ENCODE measurements at places on chromosomes 12 and 14.

DNA sequence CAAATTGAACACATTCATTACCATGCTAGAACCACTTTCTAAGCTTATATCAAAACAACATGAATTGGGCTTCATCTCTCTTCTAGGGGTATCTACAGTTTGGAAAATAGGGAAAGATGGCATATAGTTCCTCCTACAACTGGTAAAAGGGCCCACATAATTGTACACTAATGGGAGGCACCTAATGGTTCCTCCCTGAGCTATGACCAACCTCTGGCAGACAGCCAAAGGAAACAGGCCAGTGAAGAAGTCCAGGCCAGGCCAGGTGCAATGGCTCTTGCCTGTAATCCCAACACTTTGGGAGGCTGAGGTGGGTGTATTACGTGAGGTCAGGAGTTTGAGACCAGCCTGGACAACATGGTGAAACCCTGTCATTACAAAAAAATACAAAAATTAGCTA, 23.2 kb upstream of the APOF start:
- no peak for DNase-seq

- DNase-seq = no peak
Measured at GRCh38 chr12:48022676-48023385, 18.6 kb upstream of the COL2A1 start.

- DNase-seq = no peak
Measured at GRCh38 chr12:46265102-46265501, 3.7 kb downstream of the SLC38A1 start.

GRCh38 chr14:51653079-51653774, 1.5 kb downstream of the FRMD6 start:
- DNase-seq = peak; percentile 2

DNA sequence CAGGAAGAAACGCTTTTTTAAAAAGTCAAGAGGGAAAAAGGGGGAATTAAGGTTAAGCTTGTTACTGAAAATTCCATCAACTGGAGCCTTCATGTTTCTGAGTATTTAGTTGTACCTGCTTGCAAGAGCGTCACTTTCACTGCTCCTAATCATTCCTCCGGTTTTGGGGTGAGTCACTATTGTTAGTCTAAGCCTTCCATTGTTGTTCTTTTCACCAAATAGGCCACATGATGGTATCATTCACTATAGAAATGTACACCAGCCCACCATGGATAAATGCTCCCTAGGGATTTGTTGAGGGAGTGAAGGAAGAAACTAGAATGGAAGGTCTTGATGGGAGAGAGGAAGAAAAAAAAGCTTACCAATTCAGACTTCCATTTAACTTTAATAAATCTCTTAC, 3.0 kb downstream of the IL22 start:
- DNase-seq = no peak

GRCh38 chr12:99959549-99960170, 25.1 kb downstream of the ANKS1B start:
- DNase-seq = no peak

DNA sequence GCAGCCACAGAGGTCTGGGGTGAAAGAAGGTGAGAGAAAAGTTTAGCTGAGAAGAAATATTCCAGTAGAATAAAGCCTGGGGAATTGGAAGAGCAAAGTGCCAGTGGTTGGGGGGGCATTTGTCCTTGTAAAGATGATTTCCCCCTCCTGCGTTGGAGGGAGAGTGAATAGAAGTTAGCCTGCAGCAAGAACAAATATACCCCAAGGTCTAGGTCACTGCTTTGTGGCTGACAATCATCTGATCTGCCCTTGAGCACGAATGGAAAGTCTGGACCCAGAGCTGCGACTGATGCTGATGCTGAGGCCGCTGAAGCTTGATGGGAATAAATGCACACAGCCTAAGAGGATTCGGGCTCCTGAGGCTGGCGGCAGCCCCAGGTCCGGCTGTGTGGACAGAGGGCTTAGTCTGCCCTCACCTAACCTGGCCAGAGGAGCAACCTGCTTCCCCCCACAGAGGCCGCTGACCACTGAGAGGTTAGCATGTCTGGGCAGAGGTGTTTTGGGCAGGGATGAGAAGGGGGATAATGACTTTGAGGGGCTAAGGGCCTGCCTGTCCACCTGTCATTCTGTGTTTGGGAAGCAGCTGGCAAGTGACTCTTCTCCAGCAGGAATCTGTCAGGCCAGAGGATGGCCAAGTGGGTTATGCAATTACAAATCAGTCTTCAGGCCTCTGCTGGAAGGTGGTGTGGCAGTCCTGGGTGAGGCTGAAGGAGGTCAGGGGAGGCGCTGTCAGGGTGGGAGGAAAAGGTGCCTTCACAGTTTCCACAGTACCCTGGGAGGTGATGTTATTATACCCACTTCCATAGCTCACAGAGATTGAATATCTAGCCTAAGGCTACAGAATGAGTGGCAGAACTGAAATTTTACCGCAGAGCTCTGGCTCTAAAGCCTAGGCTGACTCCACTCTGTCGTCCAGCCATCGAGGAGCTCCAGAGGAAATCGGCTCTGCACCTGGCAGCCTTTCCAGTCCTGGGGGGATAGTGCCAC, 11.7 kb downstream of the TUBA1C start:
- no peak for DNase-seq

DNA sequence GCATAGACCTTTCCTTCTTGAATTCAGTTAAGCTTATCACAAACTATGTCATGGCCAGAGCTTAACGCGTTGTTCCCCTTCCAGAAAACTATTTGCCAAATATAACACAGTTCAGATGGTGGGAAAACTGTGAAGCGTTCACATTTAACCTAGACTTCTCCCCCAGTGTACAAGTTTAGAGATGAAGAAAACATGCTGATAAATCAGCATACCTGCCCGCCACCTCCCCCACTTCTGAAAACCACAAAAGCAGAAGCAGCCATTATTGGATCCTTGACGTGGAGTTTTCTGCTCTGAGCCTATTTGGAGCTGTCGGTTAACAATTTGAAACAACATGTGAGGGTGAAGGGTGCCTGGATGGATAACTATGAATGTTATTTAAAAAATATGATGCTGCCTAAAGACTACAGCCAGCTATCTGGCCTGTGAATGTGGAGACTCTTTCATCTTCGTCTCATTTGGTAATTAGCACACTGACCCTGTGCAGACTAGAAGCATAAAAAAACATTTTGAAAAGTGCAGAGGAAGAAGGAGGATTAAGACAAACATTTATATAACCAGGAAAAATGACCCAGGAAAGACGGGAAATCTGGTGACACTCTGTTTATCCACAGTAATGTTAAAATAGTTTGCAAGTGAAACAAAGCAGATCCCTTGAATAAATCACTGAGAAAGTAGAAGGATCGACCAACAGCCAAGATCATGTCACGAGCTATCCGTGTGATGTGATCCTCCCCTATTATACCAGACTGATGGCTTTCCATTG, 408.2 kb downstream of the AEBP2 start:
- peak; percentile 54 for DNase-seq

DNA sequence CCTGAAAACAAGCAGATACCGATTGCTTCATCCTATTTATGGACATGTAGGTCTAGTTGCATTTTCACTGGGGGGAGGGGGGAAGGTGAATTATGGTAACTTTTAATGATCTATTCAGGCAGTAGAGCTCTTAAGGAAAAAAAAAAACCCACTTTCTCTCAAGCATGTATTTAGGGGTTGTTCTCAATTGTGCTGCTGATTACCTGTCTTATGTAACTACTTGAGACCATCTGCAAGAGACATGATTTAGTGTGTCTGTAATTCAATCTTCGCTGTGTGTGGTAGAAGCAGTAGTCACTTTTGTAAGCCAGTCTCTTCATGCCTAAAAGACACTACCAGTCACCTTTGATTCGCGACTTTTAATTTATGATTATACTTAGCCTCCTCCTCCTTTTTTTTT, 8.9 kb downstream of the CALM1 start:
- no peak for DNase-seq

DNA sequence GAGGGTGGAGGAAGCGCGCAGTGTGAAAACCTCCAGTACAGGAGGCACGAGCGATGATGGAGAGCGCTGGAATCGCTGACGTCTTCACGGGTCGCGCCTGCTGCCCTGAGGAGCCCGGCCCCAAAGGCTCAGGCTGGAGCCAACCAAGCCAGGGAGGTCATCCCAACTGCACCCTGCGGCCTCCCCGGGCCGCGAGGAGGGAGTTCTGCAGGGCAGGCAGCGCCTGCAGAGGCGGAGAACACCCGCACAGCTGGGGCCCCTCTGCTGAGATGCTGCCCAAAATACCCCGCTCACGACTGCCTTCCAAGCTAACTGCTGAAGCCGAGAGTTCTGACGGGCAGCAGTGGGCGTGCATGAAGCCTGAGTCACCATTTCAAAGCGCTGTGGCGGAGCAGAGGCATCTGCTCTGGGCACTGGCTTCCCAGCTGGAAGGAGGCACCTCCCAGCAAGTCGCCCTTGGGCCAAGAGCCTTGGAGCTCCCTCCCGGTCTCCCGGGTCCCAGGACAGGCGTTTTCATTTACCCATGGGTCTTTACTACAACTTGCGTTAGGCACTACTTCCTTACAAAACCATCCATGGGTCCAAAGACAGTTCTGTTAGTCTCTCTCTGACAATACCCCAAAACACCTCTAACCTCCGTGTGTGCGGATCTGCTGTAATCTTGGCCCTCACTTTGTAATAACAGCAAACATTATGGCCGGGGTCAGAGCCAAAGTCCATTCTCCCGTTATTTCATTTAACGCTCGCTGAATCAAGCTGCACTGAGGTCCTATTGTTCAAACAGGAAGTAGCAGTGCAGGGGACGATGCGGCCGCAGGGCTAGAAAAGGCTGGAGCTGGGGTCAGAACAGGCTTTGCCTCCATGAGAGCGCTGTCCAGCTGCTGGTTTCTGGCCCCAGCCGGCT, 60.1 kb upstream of the RIMBP2 start:
- DNase-seq = peak; percentile 79

GRCh38 chr14:24188251-24189058, at the start of gene IPO4:
Gene IPO4, minus strand, starts transcription at chr14:24188816. Its CDS starts 29 bp downstream, at chr14:24188787.
- DNase-seq = peak; percentile 98

GRCh38 chr12:53994009-53994263, 6.0 kb upstream of the HOXC9 start:
- no peak for DNase-seq

All from NB4 (cell line).